ENCODE measurements at places on chromosomes 12 and 14. TPM values are rescaled to one million over a fixed set of nuclear protein-coding genes. Genes with fewer than 3 reads are reported as not detected.
A peak's percentile ranks its signal among the peaks of the same experiment; 100 is the strongest.

DNA sequence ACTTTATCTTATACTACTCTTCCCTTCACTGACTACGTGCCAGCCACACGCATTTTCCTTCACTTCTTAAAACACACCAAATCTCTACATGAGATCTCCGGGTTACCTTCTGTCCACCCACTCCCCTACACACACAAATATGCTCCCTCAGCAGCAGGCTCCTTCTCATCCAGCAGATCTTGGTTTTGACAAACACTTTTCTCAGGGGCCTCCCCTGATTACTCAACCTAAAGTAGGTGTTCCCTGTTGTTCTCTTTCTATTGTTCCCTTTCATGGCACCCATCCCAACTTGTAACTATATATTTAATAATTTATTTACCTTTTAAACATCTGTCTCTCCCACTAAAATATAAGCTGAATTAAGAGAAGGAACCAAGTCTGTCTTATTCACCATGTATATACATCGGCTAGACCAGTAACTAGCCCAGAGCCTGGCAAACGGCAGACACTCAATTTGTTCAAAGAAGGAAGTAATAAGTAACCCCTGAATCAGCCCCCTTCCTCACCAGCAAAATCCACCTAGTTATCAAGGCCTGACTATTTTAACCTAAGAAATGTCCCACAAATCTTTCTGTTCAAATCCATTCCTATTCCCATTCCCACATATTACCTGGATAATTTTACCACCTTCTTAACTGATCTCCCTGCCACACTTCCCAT is 2.7 kb downstream of the C2CD5 start:
- no peak for DNase-seq

GRCh38 chr12:121172145-121172544 is 37.8 kb upstream of the P2RX4 start:
- DNase-seq = no peak

- no peak for DNase-seq
These were observed 313.4 kb downstream of the BCL11B start for GRCh38 chr14:98958632-98959031.

DNA sequence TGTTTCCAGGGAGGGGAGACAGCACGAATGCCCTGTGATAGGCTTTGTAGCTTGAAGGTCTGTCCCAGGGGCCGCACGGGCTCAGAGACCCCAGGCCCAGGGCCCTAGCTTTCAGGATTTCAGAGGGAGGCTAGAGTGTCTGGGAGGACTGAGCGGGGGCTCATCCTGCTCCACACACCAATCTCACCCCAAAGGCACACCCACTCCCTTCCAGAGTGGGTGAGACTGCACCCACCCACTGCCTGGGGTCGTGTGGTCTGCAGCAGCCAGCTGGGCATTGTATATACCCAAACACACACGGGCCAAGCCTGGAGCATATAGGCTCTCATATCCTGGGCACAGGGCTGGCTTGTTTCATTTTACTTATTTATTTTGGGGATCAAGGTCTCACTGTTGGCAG is 5.8 kb upstream of the SLC25A47 start:
- DNase-seq = no peak

GRCh38 chr12:14824012-14824634 is 10.1 kb upstream of the SMCO3 start:
- no peak for DNase-seq

- no peak for DNase-seq
These were observed 10.2 kb downstream of the FBXW8 start for GRCh38 chr12:116920939-116921338.

DNA sequence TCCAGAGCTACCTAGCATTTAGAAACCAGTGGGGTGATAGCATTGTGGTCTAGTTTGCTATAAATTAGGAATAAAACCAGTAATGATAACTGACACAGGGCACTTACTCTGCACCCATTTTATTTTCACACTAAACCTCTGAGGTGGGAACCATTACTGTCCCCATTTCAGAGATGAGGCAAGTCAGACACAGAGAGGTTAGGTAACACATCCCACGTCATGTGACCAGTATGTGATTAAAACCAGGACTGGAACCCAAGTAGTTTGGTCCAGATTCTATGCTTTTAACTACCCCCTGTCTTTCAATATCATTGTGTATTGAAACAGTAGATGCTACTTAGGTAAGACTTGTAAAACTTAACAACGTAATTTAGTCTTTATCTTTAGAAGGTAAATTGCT is 110.2 kb downstream of the PLXNC1 start:
- no peak for DNase-seq

Gene CCDC196
- total RNA-seq = 3.4 TPM

DNA sequence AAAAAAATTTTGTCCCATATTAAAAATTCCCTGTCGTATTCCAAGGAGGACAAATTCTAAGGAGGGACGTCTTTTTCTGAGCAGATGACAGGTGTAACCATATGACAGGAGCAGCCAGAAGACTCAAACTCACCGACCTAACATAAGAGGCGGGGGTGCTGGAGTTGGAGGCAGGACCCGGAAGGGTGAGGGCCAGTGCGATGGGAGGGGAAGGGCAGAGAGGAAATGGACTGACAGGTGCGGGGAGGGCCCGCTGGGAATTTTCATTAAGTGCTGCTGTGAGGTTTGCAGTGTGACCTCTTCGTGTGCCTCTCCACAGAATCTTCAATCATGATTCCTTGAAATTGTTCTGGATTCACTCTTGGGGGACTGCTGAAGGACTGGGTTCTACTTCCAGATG is 189.4 kb downstream of the NTF3 start:
- no peak for DNase-seq

DNA sequence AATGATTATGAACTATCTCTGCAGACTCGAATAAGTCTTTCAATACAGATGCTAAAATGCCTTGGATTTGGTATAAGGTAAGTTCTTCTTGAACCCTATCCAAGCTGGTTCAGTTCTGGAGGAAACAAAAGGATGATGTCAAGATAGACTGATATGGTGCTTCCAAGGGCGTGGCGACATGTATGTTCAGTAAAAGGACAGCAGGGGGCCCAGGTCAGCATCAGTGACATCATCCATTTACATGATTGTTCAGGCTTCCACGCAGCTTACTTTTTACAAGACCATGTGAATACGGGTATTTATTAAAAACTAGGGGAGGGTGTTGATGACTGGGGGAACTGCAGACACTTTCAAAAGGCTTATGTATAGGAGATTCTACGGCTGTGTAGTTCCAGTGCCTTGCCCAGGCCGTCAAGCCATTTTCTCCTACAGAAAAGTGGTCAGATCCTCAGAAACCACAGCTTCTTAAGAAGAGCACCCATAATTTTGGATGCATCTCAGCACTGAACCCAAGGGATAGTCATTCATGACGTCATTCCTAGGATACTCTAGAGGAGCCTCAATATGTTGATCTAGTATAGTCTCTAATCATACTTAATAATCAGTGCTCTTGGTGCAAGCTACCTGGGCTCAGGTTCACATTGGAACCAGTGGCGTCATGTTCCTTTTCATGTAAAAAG is 527.7 kb downstream of the FUT8 start:
- DNase-seq = no peak

Gene ABCD2
- under 0.01 TPM for total RNA-seq

Gene ATF7
- total RNA-seq = 21.3 TPM

- no peak for DNase-seq
These were observed 206.7 kb downstream of the AACS start for GRCh38 chr12:125271892-125272291.

Gene SIRT4
- total RNA-seq = 0.99 TPM

Gene IL31
- total RNA-seq = not detected

Gene SIX6
- not detected for total RNA-seq

Gene CCDC184
- 0.26 TPM for total RNA-seq

Gene DBX2
- not detected for total RNA-seq

GRCh38 chr14:32430326-32430725 is 101.2 kb downstream of the AKAP6 start:
- no peak for DNase-seq

- DNase-seq = no peak
These were observed 75.5 kb downstream of the AVPR1A start for GRCh38 chr12:63075376-63076060.

GRCh38 chr12:30447061-30447750 is 248.5 kb downstream of the IPO8 start:
- no peak for DNase-seq

GRCh38 chr14:63770187-63770807 is 42.4 kb upstream of the SGPP1 start:
- DNase-seq = peak; percentile 58

Gene CKAP4
- total RNA-seq = 30.6 TPM

Gene FAM181A
- total RNA-seq = not detected

Gene SLCO1C1
- 0.33 TPM for total RNA-seq

DNA sequence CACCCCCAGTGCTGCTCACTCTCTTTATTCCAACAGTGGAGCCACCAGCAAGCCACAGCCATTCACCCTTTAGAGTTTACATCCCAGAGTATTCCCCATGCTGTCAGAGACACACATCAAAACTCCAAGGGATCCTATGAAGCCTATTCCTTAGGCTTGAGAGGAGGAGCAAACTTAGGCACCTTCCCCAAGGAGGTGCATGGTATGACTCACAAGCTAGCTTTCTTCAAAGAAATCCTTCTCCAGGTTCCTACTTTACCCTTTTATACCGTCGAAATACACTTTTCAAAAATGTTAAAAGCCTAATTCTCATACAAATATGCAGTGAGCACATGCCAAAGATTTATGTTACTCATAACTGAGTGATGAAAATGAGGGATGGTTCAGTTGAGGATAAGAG is 175.4 kb downstream of the ETNK1 start:
- no peak for DNase-seq

GRCh38 chr14:97005934-97006333 is 208.8 kb downstream of the VRK1 start:
- DNase-seq = no peak

DNA sequence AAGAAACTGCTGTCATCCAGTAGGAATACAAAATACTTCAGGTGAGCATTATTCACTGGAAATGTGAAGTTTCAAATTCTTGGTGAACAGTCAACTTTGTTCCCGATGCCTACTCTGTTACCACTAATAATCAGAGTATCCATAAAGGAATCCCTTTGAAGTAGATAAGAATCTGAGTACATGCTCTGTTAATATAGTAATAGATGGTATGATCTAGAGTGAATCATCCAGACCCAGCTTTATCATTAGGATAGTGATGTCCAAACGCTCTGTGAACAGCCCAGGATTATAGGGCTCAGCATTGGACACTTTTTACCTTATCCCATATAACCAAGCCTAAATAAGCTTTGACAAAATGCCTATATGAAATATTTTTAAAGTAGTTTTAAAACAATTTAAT is 33.3 kb downstream of the PPP2R3C start:
- no peak for DNase-seq

Gene CCDC177
- total RNA-seq = not detected

GRCh38 chr12:15243102-15243501 is 21.9 kb upstream of the RERG start:
- DNase-seq = no peak

DNA sequence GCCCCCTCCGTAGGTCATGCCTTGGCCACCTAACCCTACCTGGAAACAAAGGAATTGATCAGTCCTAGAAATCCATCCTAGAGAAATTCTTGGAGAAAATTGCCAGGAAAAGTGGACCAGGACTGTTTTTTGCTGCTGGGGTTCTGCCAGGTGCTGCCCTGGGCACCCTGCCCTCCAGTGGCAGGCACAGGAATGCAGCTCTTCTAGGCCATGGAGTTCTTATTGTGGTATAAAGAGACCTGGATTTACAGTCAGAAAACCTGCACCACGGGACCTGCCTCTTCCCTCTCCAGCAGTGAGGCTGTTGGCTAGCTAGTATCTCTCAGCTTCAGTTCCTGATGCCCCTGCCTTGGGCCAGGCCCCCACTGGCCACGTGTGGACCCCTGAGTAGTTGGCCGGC is 59.7 kb downstream of the SLC24A4 start:
- DNase-seq = no peak

Gene EPYC
- not detected for total RNA-seq

Gene TUBA1A
- 36.6 TPM for total RNA-seq

Gene ALDH1L2
- total RNA-seq = 71.2 TPM

DNA sequence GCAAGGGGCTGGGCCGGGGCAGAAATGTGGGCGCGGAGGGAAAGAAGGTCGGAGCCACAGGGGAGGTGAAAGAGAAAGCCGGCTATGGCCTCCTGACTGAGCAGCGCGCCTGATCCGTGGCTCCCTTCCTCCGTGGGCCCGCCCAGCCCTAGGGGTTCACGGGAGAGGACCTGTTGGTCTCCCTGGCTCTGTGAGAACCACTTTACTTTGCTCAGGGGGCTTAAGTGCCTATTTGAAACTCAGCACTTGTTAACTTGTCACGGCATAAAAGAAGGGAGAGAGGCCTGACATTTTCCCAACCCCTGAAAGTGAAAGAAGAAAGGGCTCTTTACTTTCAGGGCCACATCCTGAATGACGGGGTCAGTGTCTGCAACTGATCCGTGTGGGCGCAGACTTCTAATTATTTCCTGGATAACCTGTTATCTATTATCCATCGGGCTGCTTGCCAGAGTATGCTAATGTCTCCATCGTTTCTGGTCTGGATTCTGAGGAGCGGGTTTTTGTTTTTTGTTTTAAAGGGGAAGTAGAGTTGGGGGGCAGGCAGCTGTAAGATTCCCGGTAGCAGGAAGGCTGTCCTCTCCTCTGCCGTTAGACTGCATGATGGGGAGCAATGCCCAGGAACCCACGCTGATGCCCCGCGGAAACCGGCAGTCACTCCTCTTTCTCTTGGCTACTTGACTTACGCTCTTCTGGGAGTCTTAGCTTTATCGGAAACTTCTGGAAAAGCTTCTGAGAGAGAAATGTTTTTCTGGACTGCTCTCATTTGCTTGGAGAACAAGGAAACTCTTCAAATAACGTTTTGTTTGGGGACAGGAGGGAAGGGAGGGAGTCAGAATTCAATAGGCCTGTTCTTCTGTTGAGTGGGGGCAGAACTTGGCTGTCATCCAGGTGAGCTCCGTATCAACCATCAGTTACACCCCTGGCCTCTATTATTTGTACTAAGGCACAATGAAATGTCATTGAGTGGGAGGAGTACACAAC is 127.7 kb upstream of the MAX start:
- peak; percentile 63 for DNase-seq
